ENCODE measurements at places on chromosomes 4 and X.

- DNase-seq, result no peak
These were observed 1.6 kb downstream of the FAM13A start for GRCh38 chr4:89055157-89056080.

GRCh38 chr4:181523973-181524372, 719.2 kb upstream of the TENM3 start:
- no peak for DNase-seq

DNA sequence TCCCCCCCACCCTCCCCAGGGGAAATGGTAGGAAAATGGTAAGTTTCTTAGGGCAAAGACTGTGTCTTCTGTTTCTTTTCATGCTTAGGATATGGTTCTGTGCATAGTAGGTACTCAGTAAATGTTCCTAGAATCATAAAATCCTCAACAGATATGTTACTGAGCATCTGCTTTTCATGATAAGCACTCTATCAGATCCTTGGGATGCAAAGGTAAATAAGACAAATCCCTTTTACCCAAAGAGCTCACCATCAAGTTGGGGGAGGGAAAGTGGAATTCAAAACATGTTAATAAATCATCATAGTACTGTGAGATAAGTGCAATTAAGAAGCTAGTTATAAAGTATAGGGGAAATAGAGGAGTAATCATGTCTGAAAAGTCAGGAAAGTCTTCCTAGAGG, 67.9 kb upstream of the OGT start:
- DNase-seq, result no peak

- DNase-seq, result no peak
These were observed 185.5 kb downstream of the PTTG2 start for GRCh38 chr4:38145741-38146140.

- DNase-seq, result no peak
These were observed 1.1 kb downstream of the TKTL1 start for GRCh38 chrX:154296731-154297130.

GRCh38 chr4:43244688-43245382, 352.3 kb downstream of the GRXCR1 start:
- DNase-seq, result no peak

GRCh38 chr4:58275856-58276255, 1165.7 kb upstream of the IGFBP7 start:
- no peak for DNase-seq

GRCh38 chrX:18985186-18985435, 1.2 kb upstream of the PHKA2 start:
- DNase-seq, result peak; percentile 3

DNA sequence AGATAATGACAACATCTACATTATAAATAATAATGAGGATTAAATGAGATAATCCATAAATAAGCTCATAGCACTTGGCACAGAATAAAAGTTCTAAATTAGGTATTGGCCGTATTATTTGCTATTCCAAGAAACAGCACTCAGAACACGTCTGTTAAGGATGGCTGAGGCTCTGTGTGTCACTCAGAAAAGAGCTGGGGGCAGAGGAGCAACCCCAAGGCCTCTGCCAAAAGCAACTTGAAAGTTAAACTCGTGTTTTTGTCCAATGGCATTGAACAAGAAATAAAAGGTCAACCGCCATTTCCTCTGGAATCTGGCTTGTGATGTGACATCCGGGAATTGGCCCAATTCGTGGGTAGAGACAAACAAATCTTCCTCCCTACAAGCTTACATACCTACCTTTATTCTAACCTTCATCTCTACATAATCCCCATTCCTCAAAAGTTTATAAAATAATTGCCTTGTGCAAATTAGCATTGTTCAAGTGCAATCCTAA, 42.3 kb upstream of the FAM241A start:
- DNase-seq, result no peak

DNA sequence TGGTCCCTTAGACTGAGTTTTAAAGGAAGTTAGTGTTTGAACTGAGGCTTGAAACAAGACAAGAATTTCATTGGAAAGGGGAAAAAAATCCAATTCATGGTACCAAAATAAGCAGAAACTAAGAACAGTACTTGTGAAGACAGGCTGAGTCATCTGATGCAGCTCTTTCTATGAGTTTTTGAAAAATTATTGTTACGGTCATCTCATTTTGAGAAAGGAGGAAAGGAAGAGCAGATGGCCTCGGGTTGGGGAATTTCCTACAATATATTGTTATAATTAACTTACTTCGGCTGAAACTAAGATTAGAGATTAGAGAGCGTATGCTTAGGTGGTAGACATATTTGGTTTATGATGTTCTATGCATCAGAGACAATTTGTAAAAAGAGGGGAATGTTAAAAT, 2164.8 kb upstream of the AGA start:
- no peak for DNase-seq

DNA sequence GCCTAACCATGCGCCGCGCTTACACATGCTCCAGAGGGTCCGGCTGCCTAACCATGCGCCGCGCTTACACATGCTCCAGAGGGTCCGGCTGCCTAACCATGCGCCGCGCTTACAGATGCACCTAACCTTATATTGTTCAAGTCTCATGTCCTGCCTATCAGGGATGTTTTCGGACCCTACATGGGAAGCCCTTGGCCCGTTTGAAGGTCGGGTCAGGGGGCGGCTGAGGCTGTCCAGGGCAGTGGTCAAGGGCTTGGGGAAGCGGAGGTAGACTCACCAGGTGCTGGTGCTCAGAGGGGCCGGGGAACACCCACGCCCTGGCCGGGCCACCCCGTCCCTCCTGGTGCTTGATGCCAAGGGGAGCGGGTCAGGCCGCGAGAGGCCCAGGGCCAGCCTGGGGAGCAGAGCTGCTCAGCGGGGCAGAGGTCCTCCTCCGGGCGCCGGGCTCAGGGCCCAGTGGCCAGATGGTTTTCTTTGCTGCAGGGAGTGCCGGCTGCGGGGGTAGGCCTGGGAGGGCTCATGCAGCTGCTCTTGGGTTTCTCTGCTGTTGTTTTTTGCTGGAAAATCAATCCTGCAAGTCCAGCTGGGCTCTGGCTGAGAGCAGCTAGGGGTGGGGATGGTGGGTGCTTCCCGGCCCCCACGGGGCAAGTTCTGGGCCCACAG, 35.4 kb upstream of the SPON2 start:
- DNase-seq, result peak; percentile 11

DNA sequence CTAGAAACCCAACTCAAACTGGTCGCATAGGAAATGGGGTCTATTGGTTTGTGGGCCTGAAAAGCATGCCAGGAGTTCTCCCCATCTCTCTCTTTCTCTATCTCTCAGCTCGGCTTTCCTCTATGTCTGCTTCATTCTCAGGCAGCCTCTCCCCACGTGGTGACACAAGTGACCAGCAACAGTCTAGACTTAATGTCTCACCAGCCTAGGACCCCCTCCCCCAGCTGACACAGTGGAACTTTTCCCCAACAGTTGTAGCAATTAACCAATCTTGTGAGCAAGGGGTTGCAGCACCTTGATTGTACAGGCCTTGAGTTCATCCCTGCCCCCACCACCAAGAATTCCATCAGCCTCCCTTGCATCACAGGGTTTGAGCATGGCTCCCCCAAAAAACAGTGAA, 159.8 kb upstream of the KIT start:
- DNase-seq, result no peak

GRCh38 chrX:119885554-119886428, 9.9 kb upstream of the AKAP14 start:
- peak; percentile 29 for DNase-seq

- DNase-seq, result peak; percentile 87
These were observed 315.6 kb downstream of the GPAT3 start for GRCh38 chr4:83851261-83852084.

GRCh38 chr4:177051473-177052060, 258.1 kb upstream of the NEIL3 start:
- peak; percentile 88 for DNase-seq

DNA sequence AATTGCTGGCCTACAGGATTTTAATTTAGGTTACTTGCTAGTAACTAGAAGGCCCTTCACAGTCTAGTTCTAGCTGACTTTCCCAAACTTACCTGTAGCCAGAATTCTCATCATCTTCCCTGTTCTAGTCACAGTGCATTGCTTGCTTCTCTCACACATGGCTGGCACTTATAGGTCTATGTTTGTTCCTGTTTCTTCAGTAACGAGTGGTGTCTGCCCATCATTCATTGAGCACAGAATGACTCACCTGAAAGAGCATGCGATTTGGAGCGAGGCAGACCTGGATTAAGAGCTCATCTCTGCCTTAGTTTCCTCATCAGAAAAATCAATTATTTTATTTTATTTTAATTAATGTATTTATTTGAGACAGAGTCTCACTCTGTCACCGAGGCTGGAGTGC, 201.7 kb upstream of the ANK2 start:
- no peak for DNase-seq

GRCh38 chr4:54574500-54574899, 83.3 kb upstream of the KIT start:
- DNase-seq, result no peak
